ENCODE measurements at places on chromosomes 3 and 15. TPM values are rescaled to one million over a fixed set of nuclear protein-coding genes. Genes with fewer than 3 reads are reported as not detected.

TMEM266 gene
- total RNA-seq = not detected

FETUB gene
- not detected for total RNA-seq

EPHA3 gene
- total RNA-seq = not detected

OSBPL10 gene
- 4.7 TPM for total RNA-seq

KBTBD13 gene
- not detected for total RNA-seq

CAV3 gene
- total RNA-seq = not detected

GP9 gene
- total RNA-seq = not detected

LTF gene
- not detected for total RNA-seq
